Left colon (tissue), 2 donors: ENCODE measurements at places on chromosomes 2 and 18. TPM values are rescaled to one million over a fixed set of nuclear protein-coding genes. Genes with fewer than 3 reads are reported as not detected.

The POTEJ gene
- total RNA-seq = 0.08 TPM

The LIMS3 gene
- 1.3 TPM for total RNA-seq

The CDK5R2 gene
- 0.22 TPM for total RNA-seq

The NFATC1 gene
- 4.4 TPM for total RNA-seq

The ASNSD1 gene
- 19.2 TPM for total RNA-seq

The TFCP2L1 gene
- total RNA-seq = 106 TPM

The PLEKHH2 gene
- total RNA-seq = 3.9 TPM

The SCN2A gene
- total RNA-seq = not detected

The SNRNP200 gene
- 94.7 TPM for total RNA-seq

The RRM2 gene
- 15.8 TPM for total RNA-seq

The AGXT gene
- 0.59 TPM for total RNA-seq

The CPO gene
- not detected for total RNA-seq

The SERPINB4 gene
- not detected for total RNA-seq

The PAIP2B gene
- 4.7 TPM for total RNA-seq

The TRAPPC8 gene
- 47.1 TPM for total RNA-seq

The PRSS56 gene
- total RNA-seq = not detected

The INSIG2 gene
- 20.6 TPM for total RNA-seq

The UGT1A5 gene
- 3.7 TPM for total RNA-seq

The ALLC gene
- total RNA-seq = not detected

The CASP10 gene
- 44.3 TPM for total RNA-seq

The SERPINB11 gene
- not detected for total RNA-seq

The TUBA3E gene
- not detected for total RNA-seq

The FN1 gene
- total RNA-seq = 43.4 TPM

The SCG2 gene
- total RNA-seq = 6.7 TPM

The CYP27C1 gene
- total RNA-seq = 0.12 TPM

The CAPN14 gene
- 0.09 TPM for total RNA-seq

The FAM237A gene
- not detected for total RNA-seq

The ASB18 gene
- not detected for total RNA-seq

The FMNL2 gene
- 14.8 TPM for total RNA-seq

The MOGAT1 gene
- not detected for total RNA-seq

The AKAIN1 gene
- not detected for total RNA-seq

The GPR75 gene
- total RNA-seq = 2.0 TPM

The SPHKAP gene
- 0.14 TPM for total RNA-seq

The TSHZ1 gene
- 24.8 TPM for total RNA-seq

The PCARE gene
- total RNA-seq = not detected

The ALPI gene
- 21.1 TPM for total RNA-seq

The WBP1 gene
- total RNA-seq = 56.6 TPM

The RIT2 gene
- not detected for total RNA-seq

The ICA1L gene
- 1.7 TPM for total RNA-seq
